ENCODE measurements at places on chromosomes 6 and 20.

GRCh38 chr20:40433341-40433861 lies 255.6 kb downstream of the MAFB start:
- DNase-seq = no peak

GRCh38 chr20:56840716-56841261 lies 211.7 kb downstream of the TFAP2C start:
- no peak for DNase-seq

DNA sequence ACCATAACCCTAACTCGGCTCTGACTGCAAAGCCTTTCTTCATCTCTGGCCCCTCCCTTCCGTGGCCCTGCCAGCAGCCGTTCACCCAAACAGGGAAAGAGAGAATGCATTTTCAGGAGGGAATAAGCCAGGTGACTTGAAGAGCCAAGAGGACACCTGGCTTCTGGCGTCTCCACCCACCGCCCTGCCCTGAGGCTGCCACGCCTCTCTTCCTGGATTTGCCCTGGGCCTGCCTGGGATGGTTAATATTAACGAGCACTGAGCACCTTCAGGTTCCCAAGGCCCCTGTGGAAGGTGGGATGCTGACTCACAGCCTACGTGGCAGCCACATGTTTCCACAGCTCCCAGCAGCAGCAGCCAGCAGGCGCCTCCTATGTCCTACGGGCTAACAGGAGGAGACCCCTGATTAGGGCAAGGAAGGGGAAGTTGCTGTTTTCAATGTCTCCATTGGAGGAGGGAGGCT lies 138.0 kb upstream of the RREB1 start:
- no peak for DNase-seq

- DNase-seq = no peak
These were observed 38.8 kb downstream of the MRS2 start for GRCh38 chr6:24441599-24441904.

- no peak for DNase-seq
These were observed 17.3 kb upstream of the THBD start for GRCh38 chr20:23066772-23067171.

DNA sequence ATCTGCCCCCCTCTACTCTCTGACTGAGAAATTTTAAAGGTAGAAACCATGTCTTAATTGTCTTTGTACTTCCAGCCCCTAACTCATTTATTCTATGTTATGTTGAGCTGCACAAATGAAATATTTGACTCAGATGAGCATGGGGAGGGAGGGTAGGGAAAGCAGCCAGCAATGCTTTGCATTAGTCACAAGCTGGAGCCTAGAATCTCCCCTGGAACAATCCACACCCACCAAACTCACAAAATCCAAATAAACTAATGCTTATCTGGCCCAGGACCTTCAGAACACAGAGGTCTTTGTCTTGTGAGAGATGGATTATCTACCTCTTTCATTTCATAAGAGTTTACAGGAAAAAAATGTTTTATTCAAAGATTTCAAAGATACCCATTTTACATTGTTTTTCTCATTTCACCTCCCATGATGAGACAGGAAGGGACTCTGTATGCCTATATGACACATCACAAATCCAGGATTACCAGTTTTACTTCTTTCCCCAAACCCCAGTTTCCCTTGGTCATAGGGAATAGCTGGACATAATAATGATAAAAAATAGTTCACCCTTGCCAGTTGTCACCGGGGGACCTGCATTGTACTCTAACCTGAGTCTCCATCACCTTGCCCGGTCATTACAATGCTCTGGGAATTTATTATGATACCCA lies 466.9 kb downstream of the KIF16B start:
- DNase-seq = no peak

GRCh38 chr6:16857969-16858592 lies 96.8 kb upstream of the ATXN1 start:
- no peak for DNase-seq

DNA sequence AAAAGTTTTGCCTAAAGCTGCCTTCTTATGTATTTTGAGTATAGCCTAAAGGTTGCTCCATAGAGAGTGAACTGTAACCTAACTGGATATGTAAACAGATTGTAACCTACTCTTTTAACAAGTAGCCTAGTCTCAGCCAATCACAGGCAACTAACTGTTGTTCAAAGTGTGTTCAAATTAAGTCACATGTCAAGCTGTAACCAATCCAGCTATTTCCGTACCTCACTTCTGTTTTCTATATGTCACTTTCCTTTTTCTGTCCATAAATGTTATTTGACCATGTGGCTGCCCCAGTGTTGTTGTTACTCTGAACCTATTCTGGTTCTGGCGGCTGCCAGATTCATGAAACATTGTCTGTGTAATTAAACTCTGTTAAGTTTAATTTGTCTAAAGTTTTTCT lies 47.4 kb upstream of the RNGTT start:
- no peak for DNase-seq

Data from Kasumi-1 (cell line).